ENCODE measurements at places on chromosomes 2 and 18.

- no peak for DNase-seq
Observed at GRCh38 chr18:61080954-61081528, 252.2 kb upstream of the CDH20 start.

DNA sequence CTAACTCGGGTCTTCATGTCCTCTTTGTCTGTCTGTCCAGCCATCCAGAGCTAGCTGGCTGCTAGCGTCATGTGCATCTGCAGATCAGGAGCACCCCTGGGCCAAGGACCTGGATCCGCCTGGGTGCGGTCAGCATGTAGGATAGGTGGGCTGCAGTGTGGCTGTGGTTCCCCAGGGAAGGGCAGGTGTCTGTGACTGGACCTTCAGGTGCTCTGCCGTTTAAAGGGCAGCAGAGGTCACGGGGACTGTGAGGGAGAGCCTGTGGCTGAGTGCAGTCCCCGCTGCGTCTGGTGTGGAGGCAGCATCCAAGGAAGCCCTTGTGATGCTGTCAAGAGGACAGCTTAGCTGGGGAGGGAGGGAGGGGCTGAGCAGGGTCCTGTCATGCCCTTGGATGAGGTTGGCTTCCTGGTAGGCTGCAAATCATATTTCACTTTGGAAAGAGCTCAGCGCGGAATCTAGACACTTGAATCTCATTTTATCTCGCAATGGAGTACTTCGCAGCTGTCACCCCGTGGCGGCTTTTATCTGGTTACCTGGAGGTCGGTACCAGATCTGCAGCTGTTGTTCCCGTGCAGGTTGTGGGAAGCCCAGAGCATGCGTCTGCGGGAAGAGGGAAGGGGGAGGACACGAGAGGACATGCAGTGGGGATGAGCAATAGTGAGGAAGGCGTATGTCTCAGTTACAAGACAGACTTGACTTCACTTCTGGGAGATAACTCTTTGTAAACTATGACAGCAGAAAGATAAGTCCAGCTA is 5.9 kb upstream of the RALB start:
- no peak for DNase-seq

- DNase-seq, result no peak
Observed at GRCh38 chr2:229173825-229174359, 97.2 kb downstream of the PID1 start.

DNA sequence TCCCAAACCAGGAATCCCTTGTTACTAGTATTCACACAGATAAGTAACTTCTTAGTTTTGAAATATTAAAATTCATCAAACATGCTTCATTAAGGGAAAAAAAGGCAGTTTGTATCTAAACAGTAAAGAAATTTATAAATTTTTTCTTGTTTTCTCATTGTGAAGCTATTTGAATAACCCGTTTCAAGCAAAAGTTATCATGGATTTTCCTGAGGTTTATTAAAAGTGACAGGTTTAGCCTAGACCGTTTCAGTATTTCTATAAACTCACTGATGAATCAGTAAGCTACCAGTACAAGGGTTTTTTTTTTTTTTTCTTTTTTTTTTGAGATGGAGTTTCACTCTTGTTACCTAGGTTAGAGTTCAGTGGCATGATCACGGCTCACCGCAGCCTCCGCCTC is 20.0 kb downstream of the ZNF532 start:
- DNase-seq, result no peak

DNA sequence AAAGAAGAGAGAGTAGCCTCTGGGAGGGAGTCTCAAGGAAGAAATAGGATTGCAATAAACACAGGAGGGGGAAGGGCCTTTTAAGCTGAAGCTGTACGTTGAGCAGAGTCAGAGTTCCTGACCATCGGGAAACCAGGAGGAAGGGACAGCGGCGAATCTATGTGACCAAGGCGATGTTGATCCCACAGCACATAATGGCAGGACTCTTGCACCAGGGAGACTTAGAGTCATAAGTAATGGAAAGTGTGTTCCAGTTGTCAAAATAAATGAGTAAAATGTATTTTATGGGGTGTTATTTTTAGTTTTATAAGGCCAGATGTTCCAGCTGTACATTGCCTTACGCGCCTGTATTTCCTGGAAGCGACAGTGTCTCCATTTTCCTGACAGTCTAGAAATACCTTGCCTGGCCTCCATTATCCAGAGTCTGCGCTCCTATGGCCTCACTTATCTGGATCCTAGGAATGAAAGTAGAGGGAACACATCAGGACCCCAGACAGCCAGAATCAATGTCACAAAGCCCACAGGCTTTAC is 152.8 kb upstream of the COPS8 start:
- DNase-seq, result no peak

DNA sequence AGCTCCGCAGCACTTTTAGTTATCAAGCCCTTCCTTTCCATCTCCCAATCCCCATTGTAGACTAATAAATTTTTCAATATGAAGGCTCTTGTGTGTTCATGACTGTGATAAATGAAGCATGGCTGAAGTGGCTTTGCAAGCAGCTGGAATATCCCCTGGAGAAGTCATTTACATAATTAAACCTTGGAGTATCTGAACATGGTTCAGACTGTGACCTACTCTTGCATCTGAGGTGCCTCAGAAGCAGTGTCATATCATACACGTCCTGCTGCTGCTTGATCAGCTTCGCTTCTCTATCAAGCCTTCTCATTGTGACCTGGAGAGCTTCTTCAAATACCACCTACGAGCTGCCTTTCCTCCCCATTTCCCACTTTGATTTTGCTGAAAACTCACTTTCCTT is 48.4 kb upstream of the ZNF397 start:
- DNase-seq, result no peak

DNA sequence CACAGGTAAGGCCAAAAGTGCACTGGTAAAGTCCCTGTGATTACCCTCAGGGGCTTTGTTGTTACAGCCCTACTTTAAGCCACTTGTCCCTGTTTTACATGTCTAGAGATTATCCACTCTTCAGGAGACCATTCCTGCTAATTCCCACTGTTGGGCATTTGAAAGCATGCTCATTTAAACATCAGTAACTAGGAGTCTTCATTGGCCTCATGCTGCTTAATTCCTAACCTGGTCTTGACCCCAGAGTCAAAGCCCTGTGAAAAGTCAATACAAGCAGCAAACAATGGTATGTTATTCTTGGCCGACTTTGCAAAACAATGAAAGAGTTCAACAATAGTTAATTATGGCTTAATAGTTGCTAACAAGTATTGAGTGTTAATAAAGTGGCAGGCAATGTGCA is 23.2 kb downstream of the AFF3 start:
- no peak for DNase-seq

- DNase-seq, result no peak
Observed at GRCh38 chr2:84840306-84840705, 40.6 kb downstream of the TRABD2A start.

Measured in endothelial cell of umbilical vein (primary cell).